ENCODE measurements at places on chromosomes 6 and 20.

DNA sequence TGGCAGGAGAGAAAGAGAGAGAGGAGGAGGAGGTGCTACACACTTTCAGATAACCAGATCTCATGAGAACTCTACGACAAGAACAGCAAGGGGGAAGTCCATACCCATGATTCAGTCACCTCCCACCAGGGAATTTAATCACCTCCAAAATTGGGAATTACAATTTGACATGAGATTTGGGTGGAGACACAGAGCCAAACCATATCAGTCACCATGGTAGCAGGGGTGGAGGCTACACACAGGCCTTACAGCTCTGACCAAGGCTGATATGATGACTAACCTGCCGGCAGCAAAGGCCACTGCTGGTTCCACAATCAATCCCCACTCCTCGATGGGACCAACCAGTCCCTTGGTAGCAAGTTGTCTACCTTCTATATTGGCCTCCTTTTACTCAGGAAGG, 13.6 kb upstream of the RBM24 start:
- DNase-seq: no peak

GRCh38 chr6:33906439-33906838, 102.6 kb upstream of the MLN start:
- DNase-seq: no peak

DNA sequence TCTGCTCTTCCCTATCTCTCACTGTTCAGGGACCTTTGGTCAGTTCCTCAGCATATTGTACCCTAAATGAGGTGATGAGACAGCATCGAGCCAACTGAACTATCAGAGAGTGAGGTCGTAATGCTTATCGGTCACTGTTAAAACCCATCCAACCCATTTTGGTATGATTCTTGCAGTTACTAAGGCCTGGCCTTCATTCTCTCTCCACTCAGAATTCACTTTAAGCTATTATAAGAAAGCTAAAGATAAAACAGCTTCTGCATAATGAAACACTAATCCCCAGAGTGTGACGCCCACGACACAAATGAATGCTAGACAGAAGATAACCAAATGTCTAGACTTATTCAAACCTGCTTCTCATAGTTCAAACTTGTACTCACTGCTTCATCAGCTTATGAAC, 175.8 kb downstream of the GMPR start:
- peak; percentile 33 for DNase-seq

DNA sequence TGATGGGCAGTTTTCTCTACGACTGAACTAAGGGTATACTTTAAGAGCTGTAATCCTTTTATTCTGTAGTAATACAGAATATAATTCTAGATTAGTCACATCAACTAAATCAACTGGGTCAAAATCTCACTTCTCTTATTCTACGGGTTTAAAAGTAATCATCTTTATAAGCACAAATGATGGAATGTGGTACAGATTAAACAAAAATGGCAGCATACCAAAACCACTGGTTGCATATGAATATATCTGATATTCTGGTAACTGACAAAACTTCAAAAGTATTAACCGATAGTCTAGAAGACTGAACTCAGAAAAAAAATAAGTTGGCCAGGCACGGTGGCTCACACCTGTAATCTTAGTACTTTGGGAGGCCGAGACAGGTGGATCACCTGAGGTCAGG, 7.0 kb downstream of the SOD2 start:
- no peak for DNase-seq

- no peak for DNase-seq
These were observed 812 bp downstream of the SLC9A8 start for GRCh38 chr20:49813305-49813974.

GRCh38 chr6:9532621-9533557, 882.0 kb downstream of the TFAP2A start:
- DNase-seq: no peak

DNA sequence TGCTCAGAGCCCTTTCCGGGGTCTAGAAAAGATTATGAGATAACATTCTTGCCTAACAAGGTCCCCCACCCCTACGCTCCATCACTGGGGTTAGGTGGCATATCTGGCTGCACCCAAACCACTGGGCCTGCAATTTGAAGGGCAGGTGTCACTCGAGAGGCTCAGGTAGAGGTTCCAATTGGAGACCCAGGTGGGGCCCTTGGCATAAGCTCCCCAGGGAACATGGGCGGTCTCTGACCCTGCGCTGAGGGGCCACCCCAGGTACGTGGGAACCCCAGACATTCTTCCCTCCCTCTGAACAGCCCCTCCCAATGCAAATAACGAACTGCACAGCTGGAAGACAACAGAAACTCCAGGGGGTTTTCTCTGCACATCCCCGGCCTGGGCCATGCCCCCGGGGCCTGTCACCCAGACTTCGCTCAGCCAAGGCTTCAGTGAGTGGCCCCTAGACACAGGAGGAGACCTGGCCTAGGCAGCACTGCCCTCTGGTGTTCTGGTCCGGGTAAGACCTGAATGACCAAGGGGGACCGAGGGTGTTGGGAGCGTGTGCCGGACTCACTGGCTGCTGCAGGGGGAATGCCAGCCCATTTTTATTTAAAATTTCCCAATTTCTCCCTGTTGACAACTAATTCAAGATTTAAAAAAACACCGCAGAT, 47.5 kb downstream of the DSTN start:
- no peak for DNase-seq

All from activated CD4-positive, alpha-beta T cell treated with anti-CD3 and anti-CD28 coated beads, Interleukin-2, amount 50 U/mL, for 24 hours (primary cell).